ENCODE measurements at places on chromosomes 16 and 17.

GRCh38 chr17:70080541-70081347 is 5.7 kb downstream of the KCNJ16 start:
- DNase-seq, result no peak

DNA sequence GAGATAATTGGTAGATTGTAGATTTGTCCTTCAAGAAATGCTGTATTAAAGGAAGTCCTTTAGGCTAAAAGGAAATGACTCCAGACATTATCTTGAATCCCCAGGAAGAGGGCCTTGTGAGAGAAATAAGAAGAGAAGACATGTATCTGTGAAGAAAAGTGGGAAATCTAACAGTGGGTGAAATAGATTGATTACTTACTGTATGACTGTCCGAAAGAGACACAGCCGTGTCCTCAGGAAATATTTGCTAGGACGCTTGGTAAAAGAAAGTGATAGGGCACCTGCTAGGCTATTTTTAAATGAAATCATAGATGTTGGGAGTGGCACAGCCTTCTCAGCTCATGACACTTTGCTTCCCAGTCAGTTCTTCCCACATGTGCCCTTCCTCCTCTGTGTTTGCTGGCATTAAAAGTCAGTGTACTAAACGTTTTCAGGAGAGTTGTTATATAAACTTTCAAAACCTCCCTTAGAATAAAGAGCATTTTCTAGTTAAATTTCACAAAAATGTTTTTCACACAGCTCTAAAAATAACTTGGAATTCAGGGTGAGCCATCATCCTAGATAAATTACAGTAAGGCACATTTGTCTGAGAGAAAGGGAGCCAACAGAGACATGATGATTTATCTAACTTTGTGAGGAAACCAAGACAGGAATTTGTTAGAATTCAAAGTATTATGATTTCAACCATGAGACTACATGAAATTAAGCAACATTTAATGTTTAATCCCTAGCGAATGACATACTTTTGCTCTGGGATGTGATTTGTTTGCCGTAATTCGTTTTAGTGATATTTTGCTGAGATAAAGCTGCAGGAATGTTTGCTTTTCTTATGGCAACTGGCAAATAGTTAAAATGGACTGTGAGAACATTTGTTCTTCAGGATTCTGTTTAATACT is 35.0 kb downstream of the DHRS7B start:
- no peak for DNase-seq

DNA sequence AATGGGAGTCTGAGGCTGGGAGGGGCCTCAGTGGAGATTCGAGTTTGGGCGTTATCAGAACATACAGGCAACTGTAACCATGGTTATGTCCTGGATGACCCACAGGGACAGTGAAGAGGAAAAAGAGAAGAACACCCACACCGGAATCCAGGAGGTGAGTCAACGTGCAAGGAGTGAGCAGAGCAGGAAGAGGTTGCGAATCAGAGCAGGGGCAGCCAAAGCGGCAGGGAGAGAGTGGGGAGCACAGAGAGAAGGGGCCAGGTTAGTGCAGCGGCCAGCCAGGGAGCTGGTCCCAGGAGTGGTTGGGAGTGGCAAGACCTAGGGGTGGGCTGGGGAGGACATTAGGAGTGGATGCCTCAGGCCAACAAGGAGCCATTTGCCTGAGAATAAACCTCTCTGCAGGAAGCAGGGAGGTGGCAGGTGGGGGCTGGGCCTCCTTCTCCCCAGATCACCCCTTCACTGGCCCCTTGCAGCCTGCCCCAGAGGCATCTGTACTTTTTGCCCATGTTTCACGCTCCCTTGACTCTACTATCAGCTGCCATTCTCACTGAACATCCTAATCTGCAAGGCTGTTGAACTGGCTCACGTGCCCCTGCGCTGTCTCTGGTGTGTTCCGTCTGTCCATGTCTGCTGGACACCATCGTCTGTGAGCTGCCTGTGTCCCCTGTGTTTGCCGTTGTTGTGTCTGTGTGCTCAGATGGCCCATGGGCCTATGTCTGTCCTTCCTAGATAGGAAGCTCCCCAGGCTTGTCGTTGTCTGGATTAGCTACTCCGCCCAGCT is 5.1 kb downstream of the KRT13 start:
- no peak for DNase-seq

DNA sequence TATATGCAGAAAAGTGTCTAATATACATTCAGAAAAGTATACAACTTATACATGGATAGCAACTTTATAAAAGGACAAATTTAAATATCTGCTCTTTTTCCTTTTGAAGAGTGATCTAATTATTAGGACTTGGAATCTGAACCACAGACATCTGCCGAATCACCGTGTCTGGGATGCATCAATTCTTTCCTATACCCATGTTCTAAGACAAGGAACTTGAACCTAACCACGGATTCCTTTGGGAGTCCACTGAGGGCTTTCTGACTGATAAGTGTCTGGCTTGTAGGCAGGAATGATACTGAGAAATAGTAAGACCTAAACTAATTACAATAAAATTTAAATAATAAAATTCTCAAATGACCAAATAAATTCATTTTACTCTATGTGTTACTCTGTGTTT is 54.2 kb downstream of the NDEL1 start:
- DNase-seq, result no peak

GRCh38 chr17:40697297-40697696 is 6.3 kb downstream of the KRT24 start:
- DNase-seq, result no peak
